ENCODE measurements at places on chromosomes 12 and 14. TPM values are rescaled to one million over a fixed set of nuclear protein-coding genes. Genes with fewer than 3 reads are reported as not detected.

GRCh38 chr12:54025499-54026405 is 2.5 kb upstream of the HOXC6 start:
- no peak for DNase-seq

GRCh38 chr12:5505751-5506150 is 73.8 kb downstream of the NTF3 start:
- DNase-seq: no peak

The HAL gene
- total RNA-seq: 0.17 TPM

- peak; percentile 13 for DNase-seq
Observed at GRCh38 chr14:86035882-86036281, 505.9 kb downstream of the FLRT2 start.

DNA sequence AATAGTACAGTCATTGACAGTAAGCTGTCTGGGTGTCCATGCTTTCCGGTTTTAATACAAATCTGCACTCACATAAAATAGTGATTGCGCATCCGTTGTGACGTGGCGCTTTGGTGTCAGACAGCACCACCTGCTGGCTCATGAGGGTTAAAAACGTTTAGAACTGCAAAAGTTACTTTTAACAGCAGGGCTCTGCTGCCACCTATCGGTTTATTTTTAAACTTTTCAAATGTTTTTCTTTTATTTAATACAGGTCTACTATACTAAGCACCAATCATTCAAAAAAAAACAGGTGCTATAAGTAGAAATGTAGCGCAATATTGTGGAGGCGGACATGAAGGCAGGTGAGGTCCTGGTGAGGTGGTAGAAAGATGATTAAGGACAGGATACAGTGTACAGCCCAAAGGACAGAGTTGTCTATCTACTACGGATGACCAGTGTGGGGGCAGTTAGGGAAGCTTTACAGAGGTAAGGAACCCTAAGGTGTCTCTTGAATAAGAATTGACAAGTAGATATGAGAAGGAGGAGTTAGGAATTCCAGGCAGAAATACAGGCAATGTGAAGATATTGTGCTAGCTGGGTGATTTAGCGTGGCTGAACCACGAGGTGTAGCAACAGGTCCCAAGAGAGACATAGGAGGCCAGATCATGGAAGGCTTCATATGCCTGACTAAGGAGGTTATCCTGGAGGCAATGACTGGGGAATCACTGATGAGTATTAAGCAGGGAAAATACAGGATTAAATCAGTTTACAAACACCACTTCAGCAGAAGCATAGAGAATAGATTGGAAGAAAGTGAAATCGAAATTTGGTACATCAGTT is 91.5 kb upstream of the PRB2 start:
- DNase-seq: peak; percentile 87

- DNase-seq: peak; percentile 7
Observed at GRCh38 chr12:130818635-130819576, 20.1 kb downstream of the STX2 start.

DNA sequence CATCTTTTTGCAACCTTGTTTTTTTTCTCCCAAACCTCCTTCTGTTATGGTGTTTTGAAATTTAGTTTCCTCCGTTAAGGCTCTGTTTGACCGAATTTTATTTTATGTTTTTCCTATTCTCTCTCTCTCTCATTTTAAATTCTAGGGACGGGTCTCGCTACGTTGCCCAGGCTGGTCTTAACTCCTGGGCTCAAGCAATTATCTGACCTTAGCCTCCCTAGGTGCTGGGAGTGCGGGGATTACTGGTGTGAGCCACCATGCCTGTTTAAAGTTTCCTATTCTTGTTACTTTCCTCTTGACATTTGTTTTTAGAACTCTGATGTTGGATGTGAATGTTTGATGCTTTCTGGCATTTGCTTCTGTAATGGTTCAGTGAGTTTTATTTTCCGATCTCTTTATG is 1.0 kb downstream of the ZC3H14 start:
- DNase-seq: no peak

GRCh38 chr12:114015851-114016250 is 49.7 kb upstream of the RBM19 start:
- no peak for DNase-seq
